ENCODE measurements at places on chromosomes 6 and 20. TPM values are rescaled to one million over a fixed set of nuclear protein-coding genes. Genes with fewer than 3 reads are reported as not detected.

GRCh38 chr6:69867639-69867976 is 1.3 kb downstream of the COL19A1 start:
- DNase-seq = no peak

The MARCKS gene
- total RNA-seq = 51.5 TPM

DNA sequence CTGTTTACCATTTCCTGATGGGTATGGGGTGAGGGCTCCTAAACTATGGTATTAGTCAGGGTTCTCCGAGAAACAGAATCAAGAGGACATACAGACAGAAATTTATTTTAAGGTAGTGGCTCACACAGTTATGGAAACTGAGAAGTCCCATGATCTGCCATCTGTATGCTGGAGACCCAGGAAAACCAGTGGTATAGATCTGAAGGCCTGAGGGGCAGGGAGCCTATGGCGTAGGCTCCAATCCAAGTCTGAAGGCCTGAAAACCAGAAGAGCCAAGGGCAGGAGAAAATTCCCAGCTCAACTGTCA is 93.6 kb downstream of the ANKRD6 start:
- no peak for DNase-seq

The KIAA0408 gene
- not detected for total RNA-seq

The SLC22A2 gene
- total RNA-seq = not detected

- DNase-seq = no peak
Measured at GRCh38 chr6:35706468-35706867, 17.8 kb upstream of the FKBP5 start.

DNA sequence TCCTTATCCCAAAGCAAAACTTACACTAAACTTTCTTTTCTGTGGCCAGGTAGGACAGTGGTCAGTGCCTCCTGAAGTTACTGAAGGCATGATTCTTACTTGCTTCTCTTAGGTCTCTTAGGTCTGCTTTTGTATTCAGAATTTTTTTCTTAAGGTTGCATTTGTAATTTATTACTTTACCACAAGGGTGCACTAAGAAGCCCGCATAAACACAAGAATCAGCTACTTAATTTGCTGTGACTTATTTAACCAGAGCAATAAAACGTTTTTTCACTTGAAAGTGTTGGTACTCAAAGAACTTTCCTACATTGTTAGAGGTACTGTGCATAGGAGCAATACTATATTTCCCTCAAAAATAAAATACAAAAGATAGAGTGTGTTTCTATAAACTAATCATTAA is 75.4 kb upstream of the LAMA2 start:
- peak; percentile 44 for DNase-seq

- DNase-seq = no peak
Measured at GRCh38 chr20:17643531-17644188, 38.4 kb downstream of the RRBP1 start.

- no peak for DNase-seq
Measured at GRCh38 chr6:37862430-37862829, 42.9 kb downstream of the ZFAND3 start.

DNA sequence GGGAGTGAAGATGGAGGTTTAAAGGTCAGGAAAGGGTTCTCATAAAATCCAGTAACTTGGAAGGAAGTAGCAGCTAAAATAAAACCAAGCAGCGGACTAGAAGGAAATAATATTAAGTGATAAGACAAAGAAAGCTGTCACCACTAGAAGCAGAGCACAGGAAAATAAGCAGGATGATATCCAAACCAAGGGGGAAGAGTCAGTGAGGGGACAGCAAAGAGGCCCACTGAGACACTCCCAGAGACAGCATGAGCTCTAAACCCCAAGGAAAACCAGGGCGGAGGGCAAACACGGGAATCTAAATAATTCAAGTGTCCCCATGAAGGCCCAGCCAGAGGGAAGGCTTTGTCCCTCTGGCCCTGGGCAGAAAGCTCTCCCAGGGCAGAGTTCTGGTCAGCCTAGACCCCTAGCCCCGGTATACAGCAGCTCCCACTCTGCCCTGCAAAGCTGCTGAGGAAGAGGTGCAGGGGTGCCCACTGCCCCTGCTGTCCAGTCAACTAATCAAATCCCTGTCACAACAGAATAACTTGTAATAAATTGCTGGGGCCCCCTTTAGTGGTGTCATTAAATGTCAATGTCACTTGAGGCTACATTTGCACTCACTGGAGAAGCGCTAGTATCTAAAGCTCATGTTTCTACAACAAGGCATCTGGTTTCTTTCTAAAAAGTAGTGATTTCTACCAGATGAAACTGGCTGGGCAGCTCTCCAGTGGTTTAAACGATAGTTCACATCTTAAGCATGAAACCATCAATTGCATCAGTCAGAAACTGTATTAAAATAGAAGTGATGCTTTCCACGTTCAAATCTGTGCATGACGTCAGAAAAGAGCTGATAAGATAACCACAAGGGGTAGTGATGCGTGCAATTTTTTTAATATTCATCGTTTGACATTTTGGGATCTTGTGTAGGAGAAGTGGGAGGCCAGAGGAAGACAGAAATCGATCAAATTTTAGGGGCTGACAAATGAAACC is 13.6 kb downstream of the PDE10A start:
- no peak for DNase-seq

DNA sequence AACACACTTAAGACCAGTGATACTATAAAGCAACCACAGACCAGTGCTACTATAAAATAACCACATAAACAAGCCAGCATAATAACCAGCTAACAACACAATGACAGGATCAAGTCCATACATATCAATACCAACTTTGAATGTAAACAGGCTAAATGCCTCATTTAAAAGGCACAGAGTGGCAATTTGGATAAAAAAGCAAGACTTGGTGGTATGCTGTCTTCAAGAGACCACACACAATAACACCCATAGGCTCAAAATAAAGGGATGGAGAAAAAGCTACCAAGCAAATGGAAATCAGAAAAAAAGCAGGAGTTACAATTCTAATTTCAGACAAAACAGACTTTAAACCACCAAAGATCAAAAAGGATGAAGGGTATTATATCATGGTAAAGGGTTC is 19.8 kb upstream of the ELOVL4 start:
- DNase-seq = no peak

The ATF6B gene
- 35.7 TPM for total RNA-seq

DNA sequence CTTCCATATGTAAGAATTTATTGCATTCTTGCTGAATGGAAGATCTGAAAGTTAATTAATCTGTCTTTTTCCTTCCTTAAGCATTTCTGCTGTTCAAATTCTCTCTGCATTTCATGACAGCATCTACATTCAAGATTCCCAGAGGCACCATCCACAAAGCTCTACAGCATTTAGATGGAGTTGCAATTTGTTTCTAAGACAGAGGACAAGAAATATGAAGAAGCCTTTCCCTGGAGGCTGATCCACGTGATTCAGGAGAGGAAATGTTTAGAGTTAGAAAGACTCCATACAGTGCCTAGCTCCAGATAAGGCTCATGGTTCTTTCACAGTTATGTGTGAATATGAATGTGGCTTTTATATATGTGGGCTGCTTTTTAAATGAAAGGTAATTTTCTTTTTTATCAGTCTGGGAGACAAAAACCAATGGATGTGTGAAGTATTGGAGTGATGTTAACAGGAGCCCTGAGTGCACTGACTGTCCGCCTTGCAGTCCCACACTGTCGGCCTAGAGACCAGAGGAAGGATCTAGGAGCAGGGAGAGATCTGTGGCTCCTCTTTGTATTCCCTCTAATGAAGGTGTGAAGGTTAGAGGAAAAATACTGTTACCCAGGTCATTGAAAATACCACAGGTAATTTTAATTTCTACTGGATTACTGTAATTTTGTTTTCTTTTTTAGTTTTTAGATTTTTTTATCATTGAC is 686.6 kb upstream of the GJE1 start:
- DNase-seq = no peak

- DNase-seq = no peak
Measured at GRCh38 chr20:19492687-19493336, 265.2 kb upstream of the RIN2 start.

The B3GAT2 gene
- not detected for total RNA-seq

GRCh38 chr6:169979873-169980432 is 228.5 kb downstream of the ERMARD start:
- no peak for DNase-seq

DNA sequence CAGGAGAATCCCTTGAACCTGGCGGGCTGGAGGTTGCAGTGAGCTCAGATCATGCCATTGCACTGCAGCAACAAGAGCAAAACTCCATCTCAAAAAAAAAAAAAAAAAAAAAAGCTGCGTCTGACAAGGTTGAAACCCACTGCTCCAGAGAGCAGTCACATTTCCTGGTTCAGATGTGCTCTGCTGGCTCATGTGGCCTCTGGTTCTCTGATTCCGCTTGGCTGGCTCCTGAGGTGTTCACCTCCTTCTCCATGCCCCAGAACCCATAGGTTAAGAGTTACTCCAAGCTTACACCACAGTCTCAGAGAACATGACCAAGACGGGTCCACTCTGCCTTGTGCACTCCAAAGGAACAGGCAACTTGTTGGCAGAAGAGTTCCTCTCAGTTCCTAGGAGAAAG is 8.8 kb upstream of the CNR1 start:
- no peak for DNase-seq

DNA sequence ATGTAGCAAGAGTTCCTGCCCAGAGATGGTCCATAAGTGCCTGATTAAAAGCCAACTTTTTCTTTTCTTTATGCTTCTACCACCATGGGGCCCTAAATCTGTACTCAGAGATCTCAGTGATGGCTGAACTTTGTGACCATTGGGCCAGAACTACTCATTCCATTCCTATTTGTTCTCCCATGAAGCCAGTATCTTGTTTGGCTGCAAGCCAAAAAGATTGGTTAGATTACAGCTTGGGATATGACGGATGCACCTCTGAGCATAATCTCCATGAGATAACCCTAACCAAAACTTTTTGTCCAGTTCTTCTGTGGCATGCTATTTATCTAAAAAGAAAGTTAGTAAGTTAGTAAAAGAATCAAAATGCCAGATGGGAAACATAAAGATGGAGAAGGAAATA is 72.2 kb downstream of the PLCB4 start:
- DNase-seq = no peak

GRCh38 chr20:34983995-34984735 is 28.5 kb downstream of the MYH7B start:
- DNase-seq = no peak

DNA sequence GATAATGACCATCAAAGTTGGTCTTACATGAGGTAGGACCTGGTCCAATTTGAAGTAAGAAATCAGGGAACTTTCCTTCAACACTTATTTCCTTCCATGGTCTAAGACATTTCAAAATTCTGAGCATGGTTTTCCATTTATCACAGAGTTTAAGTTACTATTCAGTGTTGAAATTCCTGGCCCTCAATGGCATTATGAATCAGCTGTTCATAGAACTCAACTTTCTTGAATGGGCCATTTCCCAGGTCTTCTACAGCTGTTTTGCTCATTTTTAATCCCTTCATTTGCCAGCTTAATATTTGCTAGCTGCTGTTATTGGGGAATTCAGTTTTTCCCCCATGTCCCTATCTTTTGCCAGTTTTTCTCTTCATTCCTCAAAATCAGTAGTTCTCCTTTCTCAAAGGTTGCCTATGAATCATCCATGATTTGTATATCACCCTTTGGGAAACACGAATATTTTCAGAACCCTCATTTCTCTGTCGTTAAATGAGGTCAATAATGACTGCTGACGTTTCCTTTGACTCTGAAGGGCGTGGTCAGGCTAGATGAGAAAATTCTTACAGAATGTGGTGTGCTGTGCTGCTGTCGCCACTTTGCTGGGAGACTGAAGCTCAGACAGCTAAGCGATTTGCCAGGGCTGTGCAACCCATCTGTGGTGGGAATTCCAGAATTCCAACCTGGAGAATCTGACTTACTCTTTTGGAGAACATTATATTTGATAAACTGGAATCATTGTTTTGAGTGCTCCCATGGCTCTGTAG is 216.5 kb upstream of the FLRT3 start:
- DNase-seq = no peak

DNA sequence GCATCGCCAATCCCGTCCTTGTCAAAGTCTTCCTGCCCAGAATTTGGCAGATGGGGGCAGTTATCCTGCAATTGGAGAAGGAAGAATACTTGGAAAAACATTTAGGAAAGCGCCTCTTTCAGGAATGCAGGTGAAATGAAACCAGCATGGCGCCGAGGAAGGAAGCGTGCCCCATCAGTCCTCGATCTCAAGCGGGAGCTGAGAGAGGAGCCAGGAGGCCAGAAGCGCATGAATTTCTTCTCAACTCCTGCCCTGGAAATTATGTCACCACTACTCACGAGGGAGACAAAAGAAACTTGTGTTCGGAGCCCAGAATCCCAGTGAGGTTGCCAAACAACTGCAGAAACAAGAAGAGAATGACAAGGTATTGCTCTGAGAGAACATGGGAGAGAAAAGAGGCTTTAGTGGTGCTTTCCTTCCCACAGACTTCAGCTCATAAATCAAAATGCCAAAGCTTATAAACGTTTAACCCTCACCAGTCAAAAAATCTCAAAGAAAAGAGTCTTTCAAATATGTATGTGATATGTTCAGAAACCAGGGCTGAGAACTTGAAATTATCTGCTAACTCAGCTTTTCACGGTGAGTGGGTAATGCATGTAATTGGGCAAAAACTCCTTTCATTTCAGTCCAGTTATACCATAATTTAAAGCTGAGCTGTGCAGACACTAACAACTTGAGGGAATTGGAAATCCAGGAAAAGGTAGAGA is 23.9 kb downstream of the THBS2 start:
- DNase-seq = no peak

DNA sequence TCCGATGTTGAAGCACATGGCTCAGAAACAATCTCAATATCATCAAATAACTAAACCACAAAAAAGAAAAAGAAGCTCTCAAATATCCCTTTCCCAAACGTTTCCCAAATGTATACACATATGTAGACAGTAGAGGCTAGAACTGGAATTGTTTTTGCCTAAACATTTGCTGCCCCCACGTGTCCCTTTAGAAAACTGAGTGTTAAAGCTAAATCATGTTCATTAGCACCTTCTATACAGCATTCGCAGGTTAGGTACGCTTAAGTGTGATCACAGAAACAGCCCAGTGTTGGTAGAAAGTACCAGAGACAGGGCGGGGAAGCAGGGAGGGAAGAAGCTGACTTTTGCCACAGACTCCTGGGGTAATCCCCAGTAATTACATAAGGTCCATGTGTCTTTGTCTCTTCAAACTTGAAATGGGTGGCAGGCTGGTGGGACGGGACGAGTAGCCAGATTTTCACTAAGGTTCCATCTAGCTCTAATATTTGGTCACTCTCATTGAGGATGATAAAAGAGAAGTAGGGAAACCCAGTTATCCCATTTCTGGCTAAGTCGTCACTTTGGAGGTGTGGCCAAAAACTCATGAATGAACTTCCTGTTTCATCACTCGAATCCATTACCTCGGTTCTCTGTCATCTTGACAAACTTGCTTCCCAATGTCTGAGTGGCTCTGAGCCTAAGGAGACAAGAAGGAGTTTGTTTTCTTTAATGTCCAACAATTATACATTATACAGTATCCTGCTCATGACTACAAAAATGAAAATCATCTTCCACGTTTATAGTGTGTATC is 15.0 kb upstream of the TFAP2A start:
- DNase-seq = peak; percentile 75

- no peak for DNase-seq
Measured at GRCh38 chr6:43681303-43681702, 6.3 kb downstream of the MRPS18A start.

GRCh38 chr6:3353213-3353903 is 94.6 kb downstream of the PSMG4 start:
- DNase-seq = no peak

All from PC-3 (cell line).